Ecto neural progenitor cell (in vitro differentiated cells): ENCODE measurements at places on chromosomes 4 and X.

- no peak for DNase-seq
Measured at GRCh38 chr4:158613046-158613445, 58.6 kb downstream of the C4orf46 start.

DNA sequence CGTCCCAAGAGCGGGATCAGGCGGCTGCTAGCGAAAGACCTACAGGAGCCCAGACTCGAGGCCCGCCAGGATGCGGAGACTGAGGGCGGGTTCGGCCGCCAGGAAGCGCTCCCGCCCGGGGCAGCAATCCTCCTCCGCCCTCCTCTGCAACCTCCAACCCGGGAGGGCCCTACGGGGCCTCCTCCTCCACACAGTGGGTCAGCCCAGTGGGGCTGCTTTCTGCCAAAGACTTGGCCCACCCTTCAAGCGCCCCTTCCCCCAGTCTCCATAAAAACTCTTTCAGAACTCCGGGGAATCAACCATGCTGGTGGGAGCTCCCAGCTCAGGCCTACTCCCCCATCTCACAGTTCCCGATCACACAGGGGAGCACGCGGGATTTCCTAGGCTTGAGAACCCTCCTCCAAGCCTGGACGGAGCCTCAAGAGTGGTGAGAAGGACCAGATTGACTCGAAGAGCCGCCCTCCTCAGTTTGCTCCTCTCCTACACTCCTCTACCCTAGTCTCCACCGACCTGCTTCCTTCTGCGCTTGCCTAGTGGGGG, 77.5 kb downstream of the RLIM start:
- DNase-seq = no peak

GRCh38 chr4:85681921-85682320, 207.0 kb downstream of the ARHGAP24 start:
- no peak for DNase-seq

GRCh38 chr4:13918110-13918509, 290.6 kb upstream of the BOD1L1 start:
- no peak for DNase-seq
